ENCODE measurements at places on chromosomes 13 and 19.

DNA sequence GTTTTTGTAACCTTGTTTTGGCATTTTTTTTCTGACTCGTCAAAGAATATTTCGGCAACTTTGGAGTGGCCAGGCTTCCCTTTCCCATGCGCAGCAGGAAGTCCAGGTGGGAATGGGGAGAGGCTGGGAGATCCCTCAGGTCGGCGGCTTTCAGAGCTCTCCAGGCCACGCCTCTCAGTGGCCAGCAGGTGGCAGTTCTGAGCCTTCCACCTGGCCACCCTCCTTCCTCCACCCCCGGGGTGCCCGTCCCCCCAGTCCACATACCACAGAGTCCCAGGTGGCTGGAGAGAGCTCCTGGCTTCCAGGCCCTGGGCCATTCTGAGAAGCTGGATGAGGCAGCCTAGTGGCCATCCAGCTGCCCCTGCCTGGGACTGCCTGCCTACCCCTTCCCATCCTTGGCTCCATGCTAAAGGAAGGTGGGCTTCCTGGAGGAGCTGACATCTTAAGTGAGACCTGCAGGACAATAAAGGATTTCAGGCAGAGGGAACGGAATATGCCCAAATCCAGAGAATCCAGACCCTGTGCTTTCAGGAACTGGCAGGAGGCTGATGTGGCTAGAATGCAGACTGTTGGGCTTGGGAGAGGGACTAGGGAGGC, 46.3 kb downstream of the CCNE1 start:
- DNase-seq = no peak

DNA sequence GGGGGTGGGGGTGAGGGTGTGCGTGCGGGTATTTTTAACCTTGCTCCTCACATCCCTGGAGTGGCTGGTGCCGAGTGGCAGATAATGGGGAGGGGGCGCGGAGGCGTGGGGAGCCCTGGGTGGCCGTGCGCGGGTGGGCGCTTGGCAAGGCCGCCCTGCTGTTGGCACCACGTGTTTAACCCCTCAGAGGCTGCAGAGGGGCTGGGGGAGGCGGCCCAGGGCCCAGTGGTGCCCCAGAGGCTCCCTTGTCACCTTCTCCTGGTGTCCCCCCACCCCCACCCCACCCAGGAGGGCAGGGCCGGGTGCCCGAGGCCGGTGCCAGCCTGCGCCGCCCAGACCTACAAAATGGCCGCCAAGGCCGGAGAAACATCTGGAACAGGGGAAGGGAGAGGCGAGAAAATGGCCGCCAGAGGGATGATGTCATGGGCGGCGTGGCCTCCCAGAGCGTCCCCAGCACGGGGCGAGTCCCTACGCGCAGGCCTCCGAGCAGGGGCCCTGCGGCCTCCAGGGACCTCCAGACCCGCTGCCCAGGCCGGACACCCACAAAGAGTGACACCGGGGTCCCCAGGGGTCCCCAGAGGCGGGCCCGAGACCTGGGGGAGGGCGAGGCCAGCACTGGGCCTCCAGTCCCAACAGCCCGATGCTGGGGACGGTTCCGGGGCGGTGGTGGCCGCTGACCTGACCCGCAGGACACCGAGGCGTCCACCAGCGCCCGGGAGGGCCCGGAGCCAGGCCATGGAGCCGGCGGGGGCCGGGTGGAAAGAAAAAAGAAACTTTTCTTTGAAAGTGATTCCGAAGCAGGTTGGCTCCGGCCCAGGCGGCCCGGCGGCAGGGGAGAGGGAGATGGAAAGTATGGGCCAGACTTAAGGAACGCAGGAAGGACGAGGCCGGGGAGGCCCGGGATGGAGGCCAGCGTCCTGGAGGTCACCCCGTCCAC, 38.2 kb downstream of the NFIC start:
- peak; percentile 84 for DNase-seq

- no peak for DNase-seq
Observed at GRCh38 chr13:59861676-59862075, 302.1 kb downstream of the DIAPH3 start.

GRCh38 chr13:53238261-53238660, 209.6 kb downstream of the OLFM4 start:
- DNase-seq = no peak

DNA sequence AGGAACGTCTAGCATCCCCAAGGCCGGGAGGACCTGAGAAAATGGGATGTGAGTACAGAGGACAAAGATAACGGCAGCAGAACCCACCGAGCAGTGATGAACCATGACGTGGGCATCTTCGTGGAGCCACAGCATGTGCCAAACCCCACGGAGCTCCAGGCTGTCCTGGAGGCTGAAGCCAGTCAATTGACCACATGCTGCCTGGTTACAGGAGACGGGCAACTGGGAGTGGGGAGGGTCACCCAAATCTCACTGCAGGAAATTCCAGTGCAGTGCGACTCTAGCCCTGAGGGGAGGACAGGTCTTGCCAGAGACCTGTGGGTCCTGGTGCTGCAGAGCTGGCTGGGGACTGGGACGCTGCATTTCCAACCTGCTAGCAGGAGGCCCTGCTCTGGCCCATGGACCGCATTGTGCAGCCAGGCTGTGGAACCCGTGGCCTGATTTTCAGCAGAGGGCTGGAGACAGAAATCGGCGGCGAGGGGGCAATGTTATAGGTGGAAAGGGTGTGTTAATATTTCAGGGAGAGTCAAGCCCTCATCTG, 3.2 kb upstream of the GRTP1 start:
- no peak for DNase-seq

- no peak for DNase-seq
Observed at GRCh38 chr19:15673176-15673654, 328 bp downstream of the CYP4F12 start.

DNA sequence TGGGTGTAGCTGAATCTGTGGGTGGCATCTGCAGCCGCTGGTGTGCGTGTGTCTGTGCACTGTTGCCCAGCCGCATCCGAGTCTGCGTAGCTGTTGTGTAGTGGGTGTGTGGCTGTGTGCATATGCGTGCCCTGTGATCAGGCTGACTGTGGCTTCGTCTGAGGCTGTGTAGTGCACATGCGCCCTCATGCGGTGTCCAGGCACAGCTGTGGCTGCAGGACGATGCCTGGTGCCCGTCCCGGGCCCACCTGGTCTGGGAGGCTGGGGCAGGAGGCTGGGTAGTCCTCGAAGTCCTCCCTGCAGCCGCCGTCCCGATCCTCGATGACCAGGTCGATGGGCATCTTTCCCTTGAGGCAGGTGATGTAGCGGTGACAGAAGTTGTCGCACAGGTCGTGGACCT, 4.9 kb downstream of the MEIS3 start:
- DNase-seq = no peak

- peak; percentile 55 for DNase-seq
Observed at GRCh38 chr13:50838031-50838430, 5.5 kb downstream of the DLEU7 start.

DNA sequence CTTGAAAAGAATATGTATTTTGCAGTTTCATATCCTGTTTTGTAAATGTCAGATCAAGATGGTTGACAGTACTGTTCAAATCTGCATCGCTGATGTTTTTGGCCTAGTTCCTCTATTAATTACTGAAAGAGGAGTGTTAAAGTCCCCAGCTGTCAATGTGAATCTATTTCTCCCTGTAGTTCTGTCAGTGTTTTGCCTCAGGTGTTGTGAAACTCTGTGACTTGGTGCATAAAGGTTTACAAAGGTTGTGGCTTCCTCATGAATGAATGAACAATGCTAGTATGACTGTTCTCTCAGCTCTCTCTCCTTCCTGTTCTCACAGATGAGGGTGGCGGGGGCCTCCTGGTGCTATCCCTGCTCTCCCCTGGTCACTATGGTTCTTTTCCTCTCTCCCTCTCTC, 142.4 kb downstream of the MYCBP2 start:
- DNase-seq = no peak

DNA sequence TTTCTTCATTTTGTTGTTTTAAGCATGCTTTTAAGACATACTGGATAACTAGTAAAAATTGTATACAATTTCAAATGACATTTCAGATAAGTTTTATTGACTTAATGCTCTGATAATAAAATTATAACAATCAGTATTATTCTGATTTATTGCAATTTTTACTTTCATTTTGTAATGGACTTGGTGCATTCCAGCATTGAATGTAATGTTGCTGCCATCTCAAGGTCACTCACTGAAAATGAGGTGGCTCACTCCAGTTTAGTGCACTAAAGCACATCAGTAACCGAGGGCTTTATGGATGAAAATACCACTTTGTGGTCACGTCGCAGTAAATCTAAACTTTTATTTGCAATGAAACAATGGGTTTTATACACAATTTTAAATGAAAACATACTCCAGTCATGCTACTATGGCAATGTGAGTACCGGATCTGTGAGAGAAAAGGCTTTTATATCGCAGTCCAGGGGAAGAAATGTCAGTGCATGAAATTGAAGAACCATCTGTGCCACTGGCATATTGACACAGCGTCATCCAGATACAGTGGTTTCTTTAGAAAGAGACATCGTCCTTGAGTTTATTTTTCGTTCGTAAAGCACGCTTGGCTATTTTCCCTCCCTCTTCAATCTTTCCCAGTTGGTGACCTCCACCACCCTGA, 20.7 kb upstream of the ZNF507 start:
- DNase-seq = no peak

DNA sequence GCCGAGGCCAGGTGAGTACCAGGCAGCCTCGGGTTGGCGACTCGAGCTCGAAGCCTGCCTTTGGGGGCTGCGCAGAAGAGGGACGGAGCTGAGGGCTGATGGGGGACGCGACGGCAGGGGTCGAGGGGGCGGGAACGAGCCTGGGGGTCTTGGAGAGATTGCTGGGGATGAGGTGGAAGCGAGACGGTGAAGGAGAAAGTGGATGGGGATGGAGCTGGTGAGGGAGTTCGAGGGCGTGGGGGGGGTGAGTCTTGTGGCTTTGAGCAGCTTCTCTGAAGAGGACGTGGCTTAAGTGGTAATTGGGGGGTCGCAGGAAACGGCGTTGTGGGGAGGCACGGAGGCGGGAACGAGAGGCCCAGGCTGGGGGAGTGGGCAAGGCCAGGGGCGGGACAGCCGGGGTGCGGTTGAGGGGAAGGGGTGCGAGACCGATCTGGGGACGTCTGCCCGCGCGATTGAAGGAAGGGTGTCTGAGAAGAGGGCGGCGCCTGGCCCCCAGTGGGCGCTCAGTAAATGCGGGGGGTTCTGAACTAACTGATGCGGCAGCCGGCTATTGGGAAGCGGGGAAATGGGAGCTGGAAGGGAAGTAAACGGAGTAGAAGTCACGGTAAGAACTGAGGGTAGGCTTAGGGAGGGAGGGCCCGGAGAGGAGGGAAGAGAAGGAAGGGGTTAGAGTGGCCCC, 426 bp downstream of the MYO9B start:
- DNase-seq = no peak

DNA sequence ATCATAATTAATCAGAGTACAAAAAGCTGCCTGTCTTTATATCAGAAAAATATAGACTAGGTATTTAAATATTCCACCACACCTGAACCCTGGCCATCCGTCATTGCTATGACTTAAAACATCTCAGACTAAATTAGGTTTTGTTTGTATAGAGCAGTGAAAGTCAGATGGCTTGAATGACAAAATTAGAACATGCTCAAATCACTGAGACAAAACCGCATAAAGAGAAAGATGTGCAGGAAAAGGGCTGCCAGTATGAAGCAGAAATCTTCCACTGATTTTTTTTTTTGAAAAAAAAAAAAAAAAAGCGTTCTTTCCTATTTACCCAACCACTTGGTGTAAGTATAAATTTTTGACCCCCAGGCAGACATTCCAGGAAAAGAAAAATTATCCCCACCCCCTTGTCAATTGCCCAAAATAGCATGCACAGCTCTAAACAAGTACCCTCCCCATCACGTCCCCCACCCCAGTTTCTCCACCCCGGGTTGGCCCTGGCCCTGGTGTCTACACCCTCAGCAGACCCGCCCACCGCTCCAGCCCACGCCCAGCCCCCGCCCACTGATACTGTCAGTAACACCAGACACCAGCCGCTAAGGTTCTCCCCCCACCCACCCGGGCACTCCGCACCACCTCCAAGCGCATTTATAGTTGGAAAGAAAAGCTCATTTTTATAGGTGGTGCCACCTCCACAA, 118.6 kb downstream of the URI1 start:
- no peak for DNase-seq

GRCh38 chr13:45393941-45394570, 24.1 kb downstream of the SLC25A30 start:
- no peak for DNase-seq

DNA sequence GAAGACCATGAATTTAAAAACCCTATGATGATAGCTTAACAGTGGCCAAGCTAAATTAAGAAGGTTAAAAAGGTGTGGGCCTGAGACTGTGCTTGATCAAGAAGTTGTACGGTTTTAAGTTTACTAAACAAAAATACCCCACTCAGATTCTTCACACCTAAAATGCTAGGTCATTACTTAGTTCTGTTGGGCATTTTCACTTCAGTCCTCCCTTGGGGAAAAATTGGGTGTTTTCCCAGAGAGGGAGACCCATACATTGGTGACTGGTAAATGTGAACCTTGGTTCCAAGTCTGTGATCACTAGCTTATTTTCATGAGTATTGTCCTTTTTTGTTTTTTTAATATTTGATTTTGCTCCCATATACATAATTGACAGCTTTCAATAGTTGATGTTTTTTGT, 44.4 kb downstream of the MTUS2 start:
- DNase-seq = no peak

DNA sequence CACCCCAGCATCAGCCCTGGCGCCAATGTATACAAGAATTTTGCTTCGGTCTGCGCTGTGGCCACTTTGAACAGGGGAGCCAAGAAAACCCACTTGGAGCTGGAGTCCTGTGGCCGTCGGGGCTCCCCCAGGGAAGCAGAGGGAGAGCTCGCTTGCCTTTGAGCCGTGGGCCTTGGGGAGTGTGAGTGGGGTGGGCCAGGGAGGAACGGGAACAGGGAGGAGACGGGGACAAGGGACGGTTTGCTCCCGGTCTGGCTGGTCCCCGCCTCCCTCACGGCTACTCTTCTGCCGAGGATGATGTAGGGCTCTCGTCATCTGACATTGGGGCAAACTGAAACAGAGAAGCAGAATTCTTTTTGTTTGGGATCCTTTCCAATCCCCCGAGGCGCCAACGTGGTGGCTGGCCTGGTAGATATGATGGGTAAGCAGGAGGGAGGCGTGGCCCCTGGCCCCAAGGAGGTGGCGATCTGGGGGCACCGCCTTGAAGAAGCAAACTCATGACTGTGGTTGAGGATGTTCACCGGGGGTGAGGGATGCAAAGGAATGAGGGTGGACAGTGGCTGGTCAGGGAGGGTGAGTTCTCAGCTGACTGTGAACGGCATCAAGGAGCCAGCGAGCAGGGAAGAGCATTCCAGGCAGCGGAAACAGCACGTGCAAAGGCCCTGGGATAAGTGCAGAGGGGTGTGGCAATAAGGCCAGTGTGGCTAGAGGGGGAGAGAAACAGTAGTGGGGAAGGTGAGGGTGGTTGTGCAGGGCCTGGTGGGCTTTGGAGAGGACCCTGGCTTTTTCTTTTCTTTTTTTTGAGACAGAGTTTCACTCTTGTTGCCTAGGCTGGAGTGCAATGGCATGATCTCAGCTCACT, 10.9 kb upstream of the SPC24 start:
- no peak for DNase-seq

DNA sequence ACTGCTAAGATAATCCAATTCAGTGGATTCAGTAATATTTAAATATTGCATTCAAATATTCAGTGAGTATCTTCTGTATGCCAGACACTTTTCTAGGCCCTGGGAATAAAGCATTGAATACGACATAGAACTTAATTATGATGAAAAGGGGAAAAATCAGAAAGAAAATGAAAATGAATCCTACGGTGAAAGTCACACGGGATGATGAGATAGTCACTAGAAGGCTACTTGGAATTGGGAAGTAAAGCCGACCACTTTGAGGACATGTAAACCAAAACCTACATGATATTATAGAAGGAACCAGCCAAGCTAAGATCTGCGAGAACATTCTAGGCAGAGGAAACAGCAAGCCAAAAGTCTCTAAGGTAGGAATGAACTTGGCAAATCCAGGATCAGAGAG, 10.1 kb downstream of the DPY19L3 start:
- no peak for DNase-seq

All from skin of body (tissue), 3 donors.